ENCODE measurements at places on chromosomes 5 and 9. TPM values are rescaled to one million over a fixed set of nuclear protein-coding genes. Genes with fewer than 3 reads are reported as not detected.

DNA sequence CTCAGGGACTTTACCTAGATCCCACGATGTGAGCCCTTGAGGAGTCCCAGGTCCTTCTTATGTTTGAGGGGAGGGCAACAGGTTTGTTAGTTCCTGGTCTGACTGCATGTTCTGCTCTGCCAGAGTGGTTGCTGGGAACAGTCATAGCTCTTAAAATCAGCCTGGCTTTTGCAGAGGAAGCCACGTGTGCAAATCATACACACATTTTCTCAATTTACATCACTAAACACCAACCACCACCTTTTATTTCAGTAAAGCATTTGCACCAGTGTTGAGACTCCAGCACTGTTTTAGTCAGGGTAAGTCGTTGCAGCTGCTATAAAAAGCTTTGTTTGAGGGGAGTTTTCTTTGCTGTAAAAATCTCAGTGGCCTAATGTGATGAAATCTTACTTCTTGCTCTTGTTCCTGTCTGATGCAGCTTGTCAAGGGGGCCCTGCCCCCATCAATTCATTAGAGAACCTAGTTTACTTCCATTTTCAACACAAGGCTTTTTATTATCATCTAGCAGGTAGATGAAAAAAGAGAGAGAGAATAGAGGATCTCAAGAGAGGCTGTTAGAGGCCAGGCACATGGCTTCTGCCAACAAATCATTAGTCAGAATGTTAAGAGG lies 70.3 kb upstream of the VCAN start:
- no peak for DNase-seq
- H3K4me3 ChIP-seq, result no peak overlapping the region
- H3K27me3 ChIP-seq, result no peaks in the 10 kb centered on the region
- no peak overlapping the region for H3K27ac ChIP-seq
- H3K4me1 ChIP-seq, result no peaks in the 10 kb centered on the region

GRCh38 chr9:14242150-14242805 lies 71.7 kb downstream of the NFIB start:
- H3K27ac ChIP-seq, result no peak overlapping the region
- H3K27me3 ChIP-seq, result no peaks in the 10 kb centered on the region
- peaks cover 4% of the 10 kb centered on the region for H3K4me1 ChIP-seq
- DNase-seq, result no peak
- H3K36me3 ChIP-seq, result no peaks in the 10 kb centered on the region

UBAP2 gene
- 30.5 TPM for total RNA-seq

CAMK4 gene
- 0.90 TPM for total RNA-seq

DNA sequence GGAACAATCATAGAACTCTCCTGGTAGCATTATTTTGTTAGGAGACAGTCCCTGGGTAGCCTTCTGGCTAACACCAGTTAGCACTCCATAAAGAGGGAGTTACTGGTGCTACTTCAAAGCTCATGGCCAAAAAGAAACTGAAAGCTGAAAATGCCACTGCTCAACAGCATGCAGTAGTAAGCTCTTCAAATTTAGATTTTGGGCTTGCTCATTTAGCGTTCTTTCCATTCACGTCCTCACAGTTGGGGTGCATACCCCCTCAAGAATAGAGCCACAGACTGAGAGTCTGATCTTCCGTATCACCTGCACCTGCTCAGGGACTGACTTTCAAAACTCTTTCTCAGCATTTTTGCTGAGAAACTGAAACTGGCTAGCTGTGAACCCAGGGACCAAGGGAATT lies 24.7 kb downstream of the NTRK2 start:
- H3K36me3 ChIP-seq, result no peaks in the 10 kb centered on the region
- no peak overlapping the region for H3K4me3 ChIP-seq
- no peaks in the 10 kb centered on the region for H3K27me3 ChIP-seq
- H3K27ac ChIP-seq, result no peak overlapping the region
- DNase-seq, result no peak
- H3K4me1 ChIP-seq, result no peaks in the 10 kb centered on the region

LCN1 gene
- total RNA-seq, result 0.81 TPM

CBY3 gene
- total RNA-seq, result not detected

GRCh38 chr5:179319741-179320281 lies 25.4 kb downstream of the ADAMTS2 start:
- no peaks in the 10 kb centered on the region for H3K4me1 ChIP-seq
- H3K36me3 ChIP-seq, result no peaks in the 10 kb centered on the region
- DNase-seq, result peak; percentile 78
- no peak overlapping the region for H3K4me3 ChIP-seq

TBC1D9B gene
- total RNA-seq, result 120 TPM

Data from aorta (tissue), 5 donors.